ENCODE measurements at places on chromosomes 1 and 21.

- no peak for DNase-seq
Measured at GRCh38 chr1:18239671-18240070, 132.1 kb downstream of the IGSF21 start.

DNA sequence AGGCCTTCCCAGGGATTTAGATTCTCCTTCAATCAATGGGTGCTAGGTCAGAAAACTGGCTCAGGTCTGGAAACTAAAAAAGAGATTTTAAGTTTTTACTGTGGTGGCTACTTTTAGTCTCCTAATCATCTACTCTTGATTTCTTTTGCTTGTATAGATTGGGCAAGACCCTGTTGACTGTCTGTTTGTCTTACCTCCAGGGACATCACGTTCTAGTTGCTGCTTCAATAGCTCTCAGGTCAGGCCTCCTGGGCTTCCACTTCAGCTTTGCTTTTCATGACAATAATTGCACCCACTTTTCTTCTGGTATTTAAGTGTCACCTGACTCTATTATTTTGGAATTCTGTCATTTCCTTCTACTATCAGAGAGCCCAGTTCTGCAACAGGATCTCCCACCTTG lies 28.5 kb upstream of the CREG1 start:
- no peak for DNase-seq

GRCh38 chr1:239954836-239955235 lies 136.8 kb upstream of the FMN2 start:
- DNase-seq, result no peak

- no peak for DNase-seq
Measured at GRCh38 chr1:245481261-245481660, 326.5 kb downstream of the KIF26B start.

GRCh38 chr1:59526240-59526639 lies 229.3 kb downstream of the FGGY start:
- no peak for DNase-seq

- DNase-seq, result no peak
Measured at GRCh38 chr1:183676586-183677189, 23.6 kb upstream of the APOBEC4 start.

DNA sequence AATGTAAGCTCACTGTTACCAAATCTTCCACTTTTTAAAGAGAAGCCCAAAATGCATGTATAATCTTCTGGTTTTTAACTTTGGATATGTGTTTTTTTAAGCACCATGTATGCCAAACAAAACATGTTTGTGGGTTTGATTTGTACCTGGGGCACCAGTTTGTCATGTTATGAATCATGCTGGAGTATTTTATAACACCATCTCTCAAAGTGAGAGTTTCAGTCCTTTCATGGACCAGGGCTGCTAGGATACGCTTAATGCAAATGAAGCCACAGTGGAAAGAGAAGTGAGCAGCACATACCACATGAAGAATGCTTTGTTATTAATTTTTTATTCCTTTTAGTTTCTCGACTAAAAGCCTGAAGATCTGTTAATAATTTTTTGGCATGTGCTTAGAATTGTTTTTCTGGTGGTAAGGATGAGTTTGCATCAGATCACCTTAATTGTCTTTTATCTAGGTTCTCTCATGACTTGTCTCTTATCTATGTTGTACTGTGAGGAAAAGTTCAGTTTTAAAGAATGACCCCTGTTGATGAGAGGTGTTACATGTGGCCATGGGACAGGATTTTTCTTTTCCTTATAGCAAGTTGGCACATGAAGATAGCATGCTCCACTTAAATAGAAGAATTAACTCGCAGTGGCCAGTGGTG lies 2.0 kb upstream of the RABGAP1L start:
- no peak for DNase-seq

DNA sequence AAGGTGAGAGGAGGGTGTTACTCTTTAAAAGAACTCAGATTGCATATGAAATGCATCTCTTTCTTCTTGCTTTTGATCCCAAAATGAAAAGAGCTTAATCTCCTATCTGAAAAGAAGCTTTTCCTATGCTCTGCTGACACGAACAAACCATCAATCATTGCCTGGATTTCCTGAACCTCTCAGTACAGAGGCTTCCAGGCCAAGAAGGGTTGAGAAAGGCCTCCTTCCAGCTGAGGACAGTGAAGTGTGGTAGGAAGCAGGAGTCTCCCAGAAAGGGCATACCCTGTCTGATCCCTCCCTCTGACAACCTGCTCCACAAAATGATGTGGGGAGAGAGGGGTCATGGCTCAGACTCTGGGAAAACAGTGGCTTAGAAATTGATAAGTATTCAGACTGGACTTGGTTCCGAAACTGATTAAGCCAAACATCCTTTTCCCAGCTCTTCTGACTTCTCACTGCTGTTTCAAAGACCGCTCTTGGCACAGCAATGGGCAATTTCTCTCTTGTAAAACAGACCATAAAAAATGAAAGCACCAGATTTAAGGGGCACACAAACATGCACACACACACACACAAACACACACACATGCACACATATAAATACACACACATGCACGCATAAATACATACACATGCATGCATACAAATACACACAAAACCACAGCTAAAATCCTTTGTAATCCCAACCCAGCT lies 310.3 kb downstream of the SIPA1L2 start:
- no peak for DNase-seq

DNA sequence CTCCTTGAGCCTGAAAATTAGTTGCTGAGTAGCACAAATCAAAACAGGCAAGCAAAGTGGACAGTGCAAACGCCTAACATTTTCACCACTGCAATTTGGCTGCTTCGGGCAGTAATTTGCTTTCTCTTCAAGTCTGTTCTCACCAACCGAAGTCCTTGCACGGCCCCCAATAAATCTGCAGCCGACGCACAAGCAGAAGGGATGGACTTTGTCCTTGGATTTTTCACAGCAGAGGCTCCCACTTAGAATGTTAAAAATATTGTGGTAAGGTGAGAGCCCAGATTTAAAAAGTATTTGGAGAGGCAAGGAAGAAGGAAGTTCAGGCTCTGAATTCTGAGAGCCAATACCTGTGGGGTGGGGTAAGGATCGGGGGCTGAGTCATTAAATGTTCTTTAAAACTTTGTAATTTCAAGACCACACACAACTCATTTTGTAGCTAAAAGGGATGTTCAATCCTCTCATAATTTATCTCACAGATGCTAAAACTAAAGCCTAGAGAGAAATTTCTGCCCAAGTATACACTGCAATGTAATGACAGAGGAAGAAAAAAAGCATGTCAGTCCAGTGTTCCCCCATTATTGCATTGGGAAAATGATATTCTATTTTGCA lies 6.2 kb downstream of the CD247 start:
- no peak for DNase-seq

- DNase-seq, result no peak
Measured at GRCh38 chr21:42555756-42556438, 42.2 kb downstream of the SLC37A1 start.

- DNase-seq, result no peak
Measured at GRCh38 chr21:36992671-36993070, 13.8 kb upstream of the RIPPLY3 start.

DNA sequence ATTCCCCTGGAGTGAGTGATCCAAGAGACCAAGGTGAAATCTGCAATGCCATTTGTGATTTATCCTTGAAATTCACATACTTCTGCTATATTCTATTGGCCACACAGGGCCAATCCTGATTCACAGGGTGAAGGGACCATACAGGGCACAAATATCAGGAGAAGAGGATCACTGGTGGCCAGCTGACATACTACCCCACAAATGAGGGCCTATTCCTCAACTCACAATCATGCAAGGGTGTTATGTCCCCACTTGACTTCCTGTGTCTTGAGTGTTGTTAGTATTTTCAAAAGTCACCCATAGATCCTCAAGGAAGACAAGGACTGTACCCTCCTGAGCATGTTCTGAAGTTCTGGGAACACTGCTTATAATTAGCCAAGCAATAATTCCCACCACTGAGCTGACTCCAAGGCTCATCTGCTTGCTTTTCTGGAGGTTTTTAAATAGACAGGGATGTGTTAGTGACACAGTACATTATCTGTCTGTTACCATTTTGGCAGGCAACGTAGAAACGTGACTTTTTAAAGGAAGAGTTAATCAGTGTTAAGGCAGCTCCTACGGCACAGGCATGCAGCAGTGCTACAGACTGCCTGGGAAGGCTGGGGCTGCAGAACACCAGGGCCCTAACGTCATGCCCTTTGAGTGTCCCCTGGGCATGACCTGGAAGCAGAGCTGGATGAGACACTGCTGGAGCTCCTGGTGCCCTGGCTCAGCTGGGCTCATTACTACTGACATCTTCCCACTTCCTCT lies 137.4 kb downstream of the FAM78B start:
- no peak for DNase-seq

DNA sequence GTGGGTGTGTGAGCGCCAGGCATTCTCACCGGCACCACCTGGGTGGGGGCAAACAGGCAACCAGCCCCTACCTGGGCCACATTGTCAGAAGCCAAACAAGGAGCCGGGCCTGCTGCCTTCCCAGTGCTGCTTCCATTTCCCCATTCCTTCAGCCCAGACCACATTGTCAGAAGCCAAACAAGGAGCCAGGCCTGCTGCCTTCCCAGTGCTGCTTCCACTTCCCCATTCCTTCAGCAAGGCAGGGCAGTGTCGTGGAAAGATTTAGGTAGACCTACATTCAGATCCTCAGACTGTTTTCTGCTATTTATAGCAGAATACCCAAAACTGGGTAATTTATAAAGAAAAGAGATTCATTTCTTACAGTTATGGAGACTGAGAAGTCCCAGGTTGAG lies 47.0 kb upstream of the EFHD2 start:
- DNase-seq, result no peak

DNA sequence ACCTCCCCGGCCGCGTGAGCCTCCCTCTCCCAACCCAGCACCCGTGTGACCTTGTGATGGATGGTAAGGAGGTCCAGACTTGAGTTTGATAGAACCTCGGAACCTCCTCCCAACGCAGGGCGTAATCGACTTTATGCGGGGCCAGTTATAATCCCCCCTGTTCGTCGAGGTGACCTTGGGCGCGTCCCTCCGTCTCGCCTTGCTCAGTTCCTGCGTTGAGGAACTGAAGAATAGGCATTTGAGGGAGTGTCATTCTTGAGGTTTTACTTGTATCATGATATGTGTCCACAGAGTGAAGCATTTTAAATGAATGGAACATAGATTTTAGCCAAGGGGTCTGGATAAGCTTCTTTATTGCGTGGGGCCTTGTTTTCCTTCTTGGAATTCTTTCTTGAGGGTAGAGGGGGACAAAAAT lies 433 bp downstream of the TIMM17A start:
- no peak for DNase-seq

- no peak for DNase-seq
Measured at GRCh38 chr1:195096051-195096521, 1512.2 kb downstream of the KCNT2 start.
